Gastroesophageal sphincter (tissue), 4 donors: ENCODE measurements at places on chromosomes 7 and 10. TPM values are rescaled to one million over a fixed set of nuclear protein-coding genes. Genes with fewer than 3 reads are reported as not detected.

DNA sequence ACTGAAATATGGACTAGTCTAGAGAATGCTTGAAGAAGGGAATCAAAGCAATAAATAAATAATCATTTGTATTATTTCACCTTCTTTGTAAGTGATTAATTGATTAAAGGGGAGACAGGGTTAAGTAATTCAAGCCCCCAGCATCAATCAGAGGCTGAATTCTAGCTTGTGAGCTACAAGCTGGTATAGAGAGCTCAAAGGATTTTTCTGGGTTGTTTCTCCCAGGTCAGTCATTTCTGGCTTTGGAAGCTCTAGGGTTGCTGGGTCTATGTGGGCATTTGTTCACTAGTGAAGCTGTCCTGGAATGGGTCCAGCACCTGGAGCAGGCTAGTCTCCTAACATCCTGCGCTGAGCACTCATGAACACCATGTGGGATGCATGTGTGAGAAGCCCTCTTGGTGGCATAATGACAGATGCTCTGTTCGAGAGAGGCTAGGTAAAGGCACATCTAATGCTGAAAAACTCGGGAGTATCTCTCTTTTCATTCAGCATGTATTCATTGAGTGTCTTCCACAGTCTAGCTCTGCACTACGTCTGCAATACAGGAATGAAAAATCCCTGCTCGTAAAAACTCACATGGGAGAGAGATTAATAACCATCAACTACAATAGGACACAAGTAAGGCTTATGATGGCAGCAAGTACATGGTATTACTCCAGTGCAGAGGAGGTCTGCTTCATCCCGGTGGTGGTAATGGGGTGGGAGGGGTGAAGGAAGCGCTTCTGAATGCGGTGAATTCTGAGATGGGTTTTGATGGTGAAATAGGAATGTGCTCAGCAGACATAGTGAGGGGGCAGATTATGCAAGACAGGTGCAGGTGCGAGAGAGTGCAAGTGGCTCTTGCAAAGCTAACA, 68.0 kb upstream of the NRP1 start:
- no peak for ATAC-seq

DNA sequence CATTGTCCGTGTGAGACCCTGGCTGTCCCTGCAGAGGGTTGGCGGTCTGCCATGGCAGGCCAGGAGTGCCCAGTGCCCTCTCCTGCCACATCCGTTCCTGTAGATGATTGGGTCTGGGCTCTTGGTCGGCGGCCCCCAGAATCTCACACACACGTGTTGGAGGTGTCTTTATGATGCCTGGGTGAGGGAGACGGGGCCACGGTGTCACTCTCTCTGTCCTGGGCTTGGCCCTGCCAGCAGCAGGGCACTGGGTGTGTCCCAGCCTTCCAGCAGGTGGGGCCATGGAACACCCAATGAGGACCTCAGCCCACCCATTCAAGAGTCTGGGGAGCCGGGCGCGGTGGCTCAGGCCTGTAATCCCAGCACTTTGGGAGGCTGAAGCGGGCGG, 30.2 kb downstream of the UNC5B start:
- no peak for ATAC-seq

DNA sequence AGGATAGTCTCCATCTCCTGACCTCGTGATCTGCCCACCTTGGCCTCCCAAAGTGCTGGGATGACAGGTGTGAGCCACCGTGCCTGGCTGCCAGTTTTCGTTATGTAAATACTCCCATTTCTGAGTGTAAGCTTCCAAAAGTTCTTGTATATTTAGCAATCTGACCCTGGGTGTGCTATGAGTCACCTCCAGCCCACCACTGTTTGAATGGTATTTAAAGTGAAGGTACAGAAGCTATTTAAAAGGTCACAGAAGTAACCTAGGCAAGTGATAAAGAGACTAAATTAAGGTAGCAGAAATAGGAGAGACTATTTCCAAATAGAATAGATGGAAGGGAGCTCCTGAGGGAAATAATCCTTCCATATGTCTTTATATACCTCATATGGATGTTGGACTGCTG, 3.9 kb upstream of the ANKRD7 start:
- no peak for ATAC-seq

DNA sequence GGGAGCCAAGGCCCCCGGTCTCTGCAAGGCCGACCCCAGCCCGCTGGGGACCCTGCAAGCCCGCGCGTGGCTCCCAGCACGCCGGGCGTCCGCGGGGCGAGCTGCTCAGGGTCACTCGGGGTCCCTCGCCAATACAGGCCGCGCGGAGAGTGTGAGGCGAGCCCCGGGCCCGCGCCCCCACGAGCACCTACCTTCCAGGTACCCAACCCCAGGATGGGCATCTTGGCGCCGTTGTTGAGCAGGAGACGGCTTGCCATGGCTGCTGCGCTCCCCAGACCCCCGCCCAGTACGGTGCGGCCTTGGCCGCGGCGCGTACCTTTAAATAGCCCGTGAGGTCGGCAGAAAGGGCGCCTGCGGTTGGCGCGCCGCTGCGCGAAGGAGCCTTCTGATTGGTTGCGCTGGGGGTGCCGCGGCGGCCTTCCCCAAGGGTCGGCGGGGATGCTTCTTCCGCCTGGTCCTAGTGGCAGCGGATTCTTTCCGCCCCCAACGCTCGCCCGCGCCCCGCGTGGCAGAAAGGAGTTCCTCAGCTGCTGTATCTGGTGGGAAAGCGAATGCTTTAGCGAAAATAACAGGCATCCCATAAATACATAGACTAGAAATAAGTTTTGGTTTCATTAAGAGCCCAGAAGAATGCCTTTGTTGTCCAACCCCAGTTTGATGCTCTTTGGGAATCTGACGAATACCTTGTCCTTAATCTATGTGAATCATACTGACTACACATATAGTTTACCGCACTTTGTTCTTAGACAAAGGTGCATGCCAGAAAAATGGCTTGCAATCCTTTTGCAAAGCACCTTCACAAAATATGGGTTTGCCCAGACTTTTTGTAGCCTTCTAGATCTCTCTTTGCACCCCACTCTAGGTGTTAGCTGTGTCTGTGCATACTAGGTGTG, at the start of gene AKR1B1:
Gene AKR1B1, minus strand, starts transcription at position 295 of the 893 bp plus-strand sequence. Its CDS starts 38 bp downstream, at position 257.
- peak; percentile 97 for ATAC-seq

- peak; percentile 50 for ATAC-seq
Observed at GRCh38 chr10:30433306-30433729, 666 bp upstream of the MAP3K8 start.

Gene HOXA7
- 0.85 TPM for total RNA-seq
